ENCODE measurements at places on chromosomes 7 and 10.
A peak's percentile ranks its signal among the peaks of the same experiment; 100 is the strongest.

- DNase-seq, result no peak
These were observed 23.3 kb upstream of the STEAP2 start for GRCh38 chr7:90188281-90188680.

GRCh38 chr10:35270100-35270499, 66.2 kb upstream of the CCNY start:
- DNase-seq, result no peak

DNA sequence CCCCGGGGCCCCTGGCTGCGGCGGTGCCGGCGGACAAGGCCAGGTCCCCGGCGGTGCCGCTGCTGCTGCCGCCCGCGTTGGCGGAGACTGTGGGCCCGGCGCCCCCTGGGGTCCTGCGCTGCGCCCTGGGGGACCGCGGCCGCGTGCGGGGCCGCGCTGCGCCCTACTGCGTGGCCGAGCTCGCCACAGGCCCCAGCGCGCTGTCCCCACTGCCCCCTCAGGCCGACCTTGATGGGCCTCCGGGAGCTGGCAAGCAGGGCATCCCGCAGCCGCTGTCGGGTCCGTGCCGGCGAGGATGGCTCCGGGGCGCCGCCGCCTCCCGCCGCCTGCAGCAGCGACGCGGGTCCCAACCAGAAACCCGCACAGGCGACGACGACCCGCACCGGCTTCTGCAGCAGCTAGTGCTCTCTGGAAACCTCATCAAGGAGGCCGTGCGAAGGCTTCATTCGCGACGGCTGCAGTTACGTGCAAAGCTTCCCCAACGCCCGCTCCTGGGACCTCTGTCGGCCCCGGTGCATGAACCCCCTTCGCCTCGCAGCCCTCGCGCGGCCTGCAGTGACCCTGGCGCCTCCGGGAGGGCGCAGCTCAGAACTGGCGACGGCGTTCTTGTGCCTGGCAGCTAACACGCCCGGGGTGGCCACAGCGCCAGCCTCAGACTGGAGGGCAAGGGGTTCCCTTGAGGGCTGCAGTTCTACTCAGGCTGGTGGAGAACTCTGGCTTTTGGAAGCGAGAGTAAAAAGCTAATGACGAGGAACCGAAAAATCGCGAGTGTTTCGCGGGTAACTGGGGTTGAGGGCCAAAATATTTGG, 804 bp downstream of the FRAT1 start:
- DNase-seq, result peak; percentile 59

DNA sequence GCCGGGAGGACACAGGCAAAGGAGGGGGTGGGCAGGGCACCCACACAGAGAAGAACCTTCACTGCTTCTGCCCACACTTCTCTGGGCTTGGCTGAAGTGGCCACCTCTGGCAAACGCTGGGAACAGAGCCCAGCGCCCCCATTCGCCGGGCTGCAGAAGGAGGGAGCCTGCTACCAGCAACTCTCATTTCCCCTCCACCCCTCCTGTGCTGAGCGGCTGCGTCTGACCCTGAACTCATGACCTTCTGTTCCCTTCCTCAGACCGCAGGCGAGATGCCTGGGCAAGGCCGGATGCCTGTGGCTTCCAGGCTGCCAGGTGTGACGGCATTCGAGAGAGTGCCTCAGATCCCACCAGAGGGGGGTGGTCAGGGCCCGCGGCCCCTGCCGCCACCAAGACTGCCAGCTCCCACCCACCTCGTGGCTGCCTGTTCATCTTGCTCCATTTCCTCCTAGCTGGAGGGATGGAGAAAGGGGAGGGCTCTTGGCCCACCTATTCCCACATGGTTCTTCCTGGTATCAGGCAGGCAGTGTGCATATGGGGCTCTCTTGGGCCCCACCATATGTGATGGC, 19.8 kb downstream of the DNAJB12 start:
- DNase-seq, result peak; percentile 81

- DNase-seq, result no peak
These were observed 232.1 kb upstream of the LYZL1 start for GRCh38 chr10:29056729-29057128.

GRCh38 chr7:27423290-27423689, 180.7 kb downstream of the EVX1 start:
- DNase-seq, result no peak

DNA sequence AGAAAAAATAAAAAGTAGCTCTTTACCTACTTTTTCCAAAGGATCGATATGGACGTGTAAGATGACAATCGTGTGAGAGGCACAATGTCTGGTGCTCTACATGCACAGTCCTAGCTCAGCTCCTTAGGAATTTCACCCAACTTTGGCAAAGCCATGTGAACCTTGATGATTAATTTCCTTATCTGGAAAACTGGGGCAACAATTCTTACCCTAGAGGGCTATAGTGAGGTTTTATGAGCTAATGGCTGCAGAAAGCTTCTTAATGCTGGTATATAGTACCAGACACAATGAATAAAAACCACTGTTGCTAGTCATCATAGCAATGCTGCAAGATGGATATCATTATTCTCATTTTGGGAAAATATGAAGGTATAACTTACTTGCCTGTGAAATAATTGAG, 202.7 kb downstream of the PARD3 start:
- DNase-seq, result no peak

- DNase-seq, result no peak
These were observed 100.0 kb downstream of the AUTS2 start for GRCh38 chr7:69698109-69698825.

DNA sequence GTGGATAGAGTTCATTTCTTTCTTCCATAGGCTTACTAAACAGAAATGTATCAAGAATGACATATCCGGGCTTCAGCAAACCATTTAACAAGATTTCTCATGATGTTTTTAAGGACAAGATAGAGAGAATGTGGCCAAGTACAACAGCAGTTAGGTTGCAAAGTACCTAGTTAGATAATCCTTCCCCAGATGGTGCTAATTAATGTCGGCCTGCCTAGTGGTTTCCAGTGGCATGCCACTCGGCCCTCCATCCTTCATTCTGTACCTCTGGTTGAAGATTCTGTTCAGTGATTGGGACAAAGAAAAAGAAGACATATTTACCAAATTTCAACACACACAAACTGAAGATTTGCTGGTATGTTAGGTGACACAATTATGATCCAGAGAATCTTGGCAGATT, 212.1 kb downstream of the MACC1 start:
- no peak for DNase-seq

DNA sequence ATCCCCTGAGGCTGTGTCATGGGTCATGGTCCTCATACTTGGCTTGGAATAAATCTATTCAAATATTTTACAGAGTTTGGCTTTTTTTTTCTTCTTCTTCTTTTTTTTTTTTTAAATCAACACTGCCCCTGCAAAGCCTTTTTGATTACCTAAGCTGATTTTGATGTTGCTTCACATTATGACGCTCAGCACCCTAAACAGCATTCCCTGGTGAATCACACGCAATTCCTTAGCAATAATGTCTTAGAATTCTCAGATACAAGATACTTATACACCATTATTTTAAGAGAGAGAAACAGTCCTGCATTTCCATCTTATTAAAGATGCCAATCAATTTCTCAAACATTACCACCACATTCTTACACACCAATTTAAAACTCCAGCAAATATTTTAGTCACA, 323.7 kb upstream of the IGFBP3 start:
- DNase-seq, result no peak

- no peak for DNase-seq
These were observed 733.5 kb upstream of the LRRTM3 start for GRCh38 chr10:66192162-66192831.

DNA sequence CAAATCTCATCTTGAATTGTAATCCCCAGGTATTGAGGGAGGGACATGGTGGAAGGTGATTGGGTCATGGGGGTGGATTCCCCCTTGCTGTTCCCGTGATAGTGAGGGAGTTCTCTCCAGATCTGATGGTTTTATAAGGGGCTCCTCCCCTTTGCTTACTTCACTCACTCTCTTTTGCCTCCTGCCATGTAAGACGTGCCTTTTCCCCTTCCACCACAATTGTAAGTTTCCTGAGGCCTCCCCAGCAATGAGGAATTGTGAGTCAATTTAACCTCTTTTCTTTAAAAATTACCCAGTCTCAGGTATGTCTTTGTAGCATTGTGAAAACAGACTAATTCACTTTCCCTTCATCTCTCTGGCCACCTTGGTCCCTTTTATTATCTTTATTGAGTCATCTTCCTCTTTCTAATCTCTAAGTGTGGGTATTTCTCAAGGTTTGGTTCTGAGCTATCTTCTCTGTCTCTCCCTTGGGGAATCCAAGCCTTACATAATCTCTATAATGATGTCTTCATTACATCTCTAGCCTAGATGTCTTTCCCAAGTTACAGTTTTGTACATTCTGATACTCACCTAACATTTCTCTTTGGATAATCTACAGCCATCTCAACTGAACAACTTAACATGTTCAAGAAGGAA, 99.1 kb upstream of the JCAD start:
- no peak for DNase-seq

DNA sequence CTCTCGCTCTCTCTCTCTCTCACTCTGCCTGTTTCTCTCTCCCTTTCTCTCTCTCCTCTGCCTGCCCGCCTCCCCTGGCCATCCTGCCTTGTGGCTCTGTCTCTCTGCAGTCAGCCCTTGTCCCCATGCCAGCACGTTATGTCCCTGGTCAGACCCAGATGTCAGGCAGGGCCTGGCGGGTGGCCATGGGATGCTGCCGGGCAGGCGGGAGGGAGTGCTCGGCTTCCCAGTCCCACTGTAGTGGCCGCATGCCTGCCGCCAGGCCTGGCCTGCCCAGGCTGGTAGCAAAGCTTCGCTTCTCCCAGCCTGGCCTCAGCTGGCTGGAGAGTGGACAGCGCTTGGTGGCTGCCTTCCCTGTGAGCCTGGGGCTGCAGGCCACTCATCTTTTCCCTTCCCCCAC, 121.5 kb upstream of the ZNF716 start:
- no peak for DNase-seq

GRCh38 chr10:107913317-107914294, 749.1 kb upstream of the SORCS1 start:
- no peak for DNase-seq

- peak; percentile 29 for DNase-seq
These were observed 980 bp downstream of the ADAMTS14 start for GRCh38 chr10:70673043-70673928.

- no peak for DNase-seq
These were observed 153.6 kb downstream of the PHF14 start for GRCh38 chr7:11127114-11127785.

DNA sequence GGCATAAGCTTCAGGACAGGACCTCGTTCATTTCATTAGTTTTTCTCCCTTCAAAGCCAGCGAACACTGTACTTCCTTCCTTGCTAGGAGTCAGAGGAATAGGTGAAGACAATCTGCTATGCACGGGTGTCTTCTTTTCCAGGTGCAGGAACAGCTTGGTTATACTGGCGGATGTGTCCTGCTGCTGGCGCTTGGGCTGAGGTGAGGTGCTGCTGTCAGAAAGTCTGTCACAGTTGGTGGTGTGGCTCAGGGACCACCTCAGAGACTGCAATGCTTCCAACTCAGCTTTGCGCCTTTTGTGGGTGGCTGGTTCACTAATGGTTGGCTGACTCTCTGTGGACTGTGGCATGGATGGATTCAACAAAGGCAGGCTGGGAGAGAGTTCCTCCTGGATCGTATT, 58.3 kb upstream of the UBN2 start:
- DNase-seq, result no peak

DNA sequence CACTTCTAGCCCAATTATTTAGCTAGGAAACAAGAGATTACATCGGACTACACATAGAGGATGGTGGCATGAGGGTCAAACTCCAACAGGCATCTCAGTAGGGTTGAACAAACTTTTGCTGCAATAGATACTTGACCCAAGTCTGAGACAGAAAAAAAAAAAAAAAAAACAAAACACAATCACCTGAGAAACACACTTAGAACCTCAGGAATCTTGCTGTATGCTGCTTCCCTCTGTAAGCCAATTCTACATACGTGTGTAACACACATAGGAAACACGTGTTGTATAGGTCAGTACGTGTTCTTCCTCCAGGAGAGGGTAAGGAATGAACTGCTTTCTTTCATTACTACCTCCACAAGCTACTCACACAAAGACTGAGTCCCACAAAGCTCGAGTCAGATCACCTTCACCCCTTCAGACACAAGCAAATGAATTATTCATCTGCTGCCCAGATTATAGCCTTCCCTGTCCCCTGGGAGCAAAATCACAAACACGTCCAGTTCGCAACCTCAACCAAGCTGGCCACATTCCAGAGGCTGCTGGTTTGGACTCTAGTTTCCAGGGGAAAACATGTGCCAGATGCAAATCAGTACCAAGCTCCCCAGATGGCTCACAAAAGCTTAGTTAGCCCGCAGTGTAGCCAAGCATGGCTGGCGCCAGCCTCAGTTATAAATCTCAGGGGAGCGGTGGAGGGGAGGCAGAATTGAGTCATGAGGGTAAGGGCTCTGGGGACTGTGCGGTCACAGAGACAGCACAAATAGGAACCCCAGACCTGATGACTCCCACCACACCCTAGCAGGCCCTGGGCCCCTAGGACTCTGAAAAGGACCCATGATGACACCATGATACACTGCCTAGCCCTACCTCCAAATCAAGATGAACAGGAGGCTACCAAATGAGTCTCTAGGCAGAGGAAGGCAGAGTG, 15.1 kb downstream of the PSAP start:
- DNase-seq, result peak; percentile 90

GRCh38 chr10:34109952-34110702, 705.0 kb downstream of the PARD3 start:
- no peak for DNase-seq

GRCh38 chr7:101733713-101734475, 83.5 kb upstream of the CUX1 start:
- DNase-seq, result peak; percentile 62

- DNase-seq, result no peak
These were observed 466.5 kb downstream of the PLXNA4 start for GRCh38 chr7:132109769-132110168.

DNA sequence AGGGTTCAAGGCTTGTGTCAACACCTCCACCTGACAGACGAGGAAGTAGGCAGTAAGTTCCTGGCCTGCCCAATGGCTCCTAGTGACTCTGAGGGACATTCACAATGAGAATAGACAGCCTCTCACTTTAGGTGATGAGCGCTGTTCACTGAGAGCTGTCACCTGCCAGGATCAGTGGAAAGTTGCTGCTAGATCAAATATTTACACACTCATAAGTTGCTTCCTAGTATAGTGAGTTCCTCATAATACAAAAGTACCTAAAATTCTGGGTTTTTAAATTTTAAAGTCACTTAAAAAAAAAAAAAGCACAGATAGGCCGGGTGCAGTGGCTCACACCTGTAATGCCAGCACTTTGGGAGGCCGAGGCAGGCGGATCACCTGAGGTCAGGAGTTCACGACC, 320.8 kb downstream of the PRPF18 start:
- DNase-seq, result no peak

DNA sequence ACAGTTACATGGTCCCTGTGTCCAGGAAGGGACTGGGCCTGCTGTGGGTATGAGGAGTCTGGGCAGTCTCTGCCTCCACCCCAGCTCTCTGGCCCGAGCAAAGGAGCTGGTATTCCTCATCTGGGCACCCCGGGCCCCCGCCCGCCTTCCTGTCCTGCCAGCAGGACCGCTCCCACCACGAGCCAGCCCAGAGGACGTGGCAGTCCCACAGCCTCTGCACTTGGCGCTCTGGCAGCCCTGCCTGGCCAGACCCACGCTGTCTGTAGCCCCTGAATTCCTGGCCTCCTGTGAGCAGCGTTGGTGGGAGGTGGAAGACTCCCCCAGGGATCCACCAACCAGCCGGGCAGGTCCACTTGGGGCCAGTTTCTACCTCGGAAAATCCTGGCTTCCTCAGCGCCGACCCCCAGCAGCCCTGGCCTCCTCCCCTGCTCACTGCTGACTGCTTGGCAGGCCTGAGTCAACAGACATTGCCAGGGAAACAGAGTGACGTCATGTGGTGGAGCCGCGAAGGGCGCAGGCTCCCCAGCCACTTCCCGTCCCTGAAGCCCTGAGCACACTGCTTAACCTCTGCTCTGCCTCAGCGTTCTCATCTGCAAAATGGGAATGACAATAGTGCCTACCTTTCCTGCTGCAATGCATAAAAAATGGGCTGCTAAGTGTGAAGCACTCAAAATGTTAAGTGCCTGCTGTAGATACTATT, 21.6 kb upstream of the LIMK1 start:
- DNase-seq, result peak; percentile 80

Data from GM13976 (cell line).